ENCODE measurements at places on chromosomes 1 and 21. TPM values are rescaled to one million over a fixed set of nuclear protein-coding genes. Genes with fewer than 3 reads are reported as not detected.

NCAM2 gene
- 0.04 TPM for polyA plus RNA-seq

TRAF3IP3 gene
- polyA plus RNA-seq, result 2.5 TPM

ACTN2 gene
- polyA plus RNA-seq, result 0.59 TPM

HSD3B2 gene
- polyA plus RNA-seq, result not detected

SH2D1B gene
- 1.3 TPM for polyA plus RNA-seq

ZFP69B gene
- polyA plus RNA-seq, result 0.49 TPM

CROCC gene
- 64.1 TPM for polyA plus RNA-seq

CLCA4 gene
- polyA plus RNA-seq, result 306 TPM

BACE2 gene
- 23.2 TPM for polyA plus RNA-seq

TMEM81 gene
- polyA plus RNA-seq, result 1.0 TPM

PDPN gene
- 11.9 TPM for polyA plus RNA-seq

RPTN gene
- polyA plus RNA-seq, result 1.3 TPM
